ENCODE measurements at places on chromosomes 1 and 21.

DNA sequence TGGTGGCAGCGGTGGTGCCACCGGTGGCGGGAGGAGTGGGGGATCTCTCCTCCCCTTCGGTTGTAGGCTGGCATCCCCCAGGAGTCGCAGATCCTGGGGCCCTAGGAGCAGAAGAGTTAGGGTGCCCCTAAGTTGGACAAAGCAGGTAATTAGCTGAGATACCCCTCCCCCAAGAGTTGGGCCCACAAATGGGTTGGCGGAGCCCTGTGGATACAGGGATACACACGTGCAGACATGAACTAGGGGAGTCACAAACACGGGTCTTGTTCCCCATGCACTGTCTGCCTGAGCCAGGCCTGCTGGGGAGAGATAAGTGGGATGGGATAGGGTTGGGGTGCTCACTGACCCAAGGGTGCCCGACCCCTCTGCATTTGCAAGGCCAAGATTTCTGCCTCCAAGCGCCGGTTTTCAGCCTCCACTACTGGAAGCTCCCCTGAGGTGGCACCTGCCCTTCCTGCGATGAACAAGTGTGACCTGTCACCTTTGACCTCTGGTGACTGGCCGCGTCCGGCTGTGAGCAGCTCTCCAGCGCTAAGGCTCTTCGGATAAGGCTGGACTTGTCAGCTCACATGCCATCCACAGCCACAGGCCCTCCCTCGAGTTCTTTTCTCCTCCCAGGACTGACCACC lies 1.8 kb downstream of the CCDC17 start:
- no peak for DNase-seq

DNA sequence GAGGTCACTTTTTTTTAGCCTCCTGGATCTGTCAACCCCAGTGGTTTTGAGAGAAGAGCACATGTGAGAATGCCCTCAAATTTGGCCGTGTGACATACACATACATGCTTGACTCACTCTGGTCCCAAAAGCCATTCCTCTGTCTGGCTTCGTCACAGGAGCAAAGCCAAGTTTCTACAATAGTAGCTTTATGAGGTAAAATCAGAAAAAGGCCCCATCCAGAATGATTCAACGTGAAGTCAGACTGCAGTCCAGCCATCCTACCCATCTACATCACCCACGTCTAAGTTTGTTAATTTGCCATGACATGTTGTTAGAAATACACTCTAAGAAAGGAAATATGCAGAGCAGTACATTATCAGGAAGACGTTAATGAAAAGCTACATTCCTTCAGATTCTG lies 245.2 kb downstream of the SDCCAG8 start:
- no peak for DNase-seq

GRCh38 chr21:46001821-46002681 lies 20.5 kb downstream of the COL6A1 start:
- no peak for DNase-seq

- DNase-seq = no peak
These were observed 7.9 kb downstream of the TNFSF18 start for GRCh38 chr1:173042806-173043205.

- DNase-seq = no peak
These were observed 65.7 kb downstream of the NPHS2 start for GRCh38 chr1:179510038-179510437.

- DNase-seq = no peak
These were observed 11.6 kb downstream of the IFI6 start for GRCh38 chr1:27660300-27660835.

DNA sequence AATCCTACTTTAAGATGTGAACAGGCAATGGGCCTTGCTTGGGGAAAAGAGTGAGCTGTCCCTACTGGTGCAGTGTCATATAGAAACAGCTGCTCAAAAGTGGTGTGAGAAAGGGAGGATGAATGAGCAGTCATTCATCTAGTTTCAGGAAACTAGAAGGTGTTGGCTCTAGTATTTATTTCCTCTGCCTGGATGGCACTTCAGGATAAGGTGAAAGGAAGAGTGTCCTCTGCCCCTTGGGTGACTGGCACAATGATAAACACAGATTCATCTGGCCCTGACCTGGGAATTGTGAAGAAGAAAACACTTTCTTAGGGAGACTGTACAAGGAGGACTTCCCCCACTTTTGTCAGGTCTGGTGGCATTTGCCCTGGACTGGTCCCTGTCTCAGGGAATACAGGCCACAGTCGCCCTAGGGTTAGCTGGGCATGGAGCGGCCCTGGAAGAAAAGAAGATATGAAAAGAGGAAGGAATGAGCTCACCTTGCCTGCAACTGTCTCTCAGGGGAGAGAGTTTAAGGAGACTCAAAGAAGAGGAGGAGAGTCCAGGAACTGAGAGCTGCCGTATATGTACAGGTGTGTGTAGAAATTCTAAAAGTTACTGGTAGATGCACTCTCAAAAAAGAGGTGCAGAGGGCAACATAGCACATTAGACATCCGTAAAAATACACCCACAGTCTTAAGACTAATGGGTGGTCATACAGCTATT lies 13.8 kb upstream of the NMNAT2 start:
- no peak for DNase-seq

- no peak for DNase-seq
These were observed 3.3 kb upstream of the CASZ1 start for GRCh38 chr1:10799726-10800125.

DNA sequence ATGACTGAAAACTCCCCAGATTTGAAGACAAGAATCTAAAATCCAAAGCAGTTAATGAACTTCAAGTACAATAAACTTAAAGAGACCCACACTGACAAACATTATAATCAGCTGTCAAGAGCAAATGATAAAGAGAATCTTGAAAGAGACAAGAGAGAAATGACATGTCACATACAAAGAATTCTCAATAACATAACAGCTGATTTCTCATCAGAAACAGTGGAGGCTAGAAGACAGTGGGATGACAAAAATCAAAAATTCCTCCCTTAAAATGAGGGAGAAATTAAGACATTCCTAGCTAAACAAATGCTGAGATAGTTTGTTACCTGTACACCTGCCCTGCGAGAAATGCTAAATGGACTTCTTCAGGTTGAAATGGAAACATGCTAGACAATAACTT lies 36.0 kb upstream of the COA6 start:
- DNase-seq = no peak

DNA sequence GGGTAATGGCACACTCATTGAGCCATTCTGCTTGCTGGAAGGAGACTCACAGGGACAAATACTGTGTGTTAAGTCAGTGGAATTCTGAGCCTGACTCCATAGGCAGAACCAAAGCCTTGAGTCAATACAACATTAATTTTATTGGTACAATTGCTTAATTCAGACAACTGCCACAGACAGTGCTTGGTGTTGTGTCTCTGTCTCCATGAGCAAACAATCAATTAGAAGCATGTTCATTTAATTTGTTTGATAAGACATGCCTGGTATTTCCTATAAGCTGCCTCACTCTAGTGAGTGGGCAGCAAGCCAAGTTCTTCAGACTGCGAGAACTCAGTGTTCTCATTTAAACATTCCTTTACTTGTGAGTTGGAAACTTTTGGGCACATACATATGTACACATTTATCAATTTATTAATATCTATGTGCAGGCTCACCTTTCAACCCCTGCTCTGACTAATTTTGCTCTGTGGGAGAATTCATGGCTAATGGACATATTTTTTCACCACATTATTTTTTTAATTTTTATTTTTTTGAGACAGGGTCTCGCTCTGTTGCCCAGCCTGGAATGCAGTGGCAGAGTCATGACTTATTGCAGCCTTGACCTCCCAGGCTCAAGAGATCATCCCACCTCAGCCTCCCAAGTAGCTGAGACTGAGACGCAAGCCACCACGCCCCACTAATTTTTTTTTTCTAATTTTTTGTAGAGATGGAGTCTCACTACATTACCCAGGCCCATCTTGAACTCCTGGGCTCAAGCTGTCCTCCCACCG lies 4.5 kb upstream of the SRSF10 start:
- no peak for DNase-seq

DNA sequence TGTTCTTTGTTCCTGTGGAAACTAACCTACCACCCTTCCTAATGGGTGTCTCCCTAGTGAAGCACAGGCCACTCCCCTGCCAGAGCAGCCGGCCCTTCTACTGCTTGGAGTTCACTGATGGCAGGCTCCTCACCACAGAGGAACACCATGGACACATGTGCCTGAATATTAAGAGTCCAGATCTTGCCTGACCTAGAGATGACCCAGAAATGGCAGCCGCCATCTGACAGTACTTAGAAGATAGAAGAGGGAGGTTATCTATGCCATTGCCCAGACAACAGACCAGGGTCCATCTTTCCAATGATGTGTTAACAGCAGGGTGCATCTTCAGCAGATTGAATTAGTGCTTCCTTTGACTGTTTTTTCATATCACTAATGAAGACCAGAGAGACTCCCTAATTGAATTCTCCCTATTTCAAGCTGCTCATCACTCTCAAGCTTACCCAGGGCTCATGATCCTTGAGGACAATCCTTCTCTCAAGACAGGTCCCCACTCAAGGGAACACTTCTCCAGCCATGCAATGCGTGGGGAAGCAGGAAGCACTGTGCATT lies 59.8 kb downstream of the PLEKHA6 start:
- no peak for DNase-seq

GRCh38 chr1:165896277-165896676 lies 68.9 kb downstream of the UCK2 start:
- no peak for DNase-seq

- DNase-seq = no peak
These were observed 78.7 kb downstream of the RGL1 start for GRCh38 chr1:183883623-183884022.

- no peak for DNase-seq
These were observed 221.8 kb downstream of the TTLL7 start for GRCh38 chr1:83776913-83777757.

- peak; percentile 51 for DNase-seq
These were observed 32.1 kb downstream of the HSD17B7 start for GRCh38 chr1:162822391-162823200.

DNA sequence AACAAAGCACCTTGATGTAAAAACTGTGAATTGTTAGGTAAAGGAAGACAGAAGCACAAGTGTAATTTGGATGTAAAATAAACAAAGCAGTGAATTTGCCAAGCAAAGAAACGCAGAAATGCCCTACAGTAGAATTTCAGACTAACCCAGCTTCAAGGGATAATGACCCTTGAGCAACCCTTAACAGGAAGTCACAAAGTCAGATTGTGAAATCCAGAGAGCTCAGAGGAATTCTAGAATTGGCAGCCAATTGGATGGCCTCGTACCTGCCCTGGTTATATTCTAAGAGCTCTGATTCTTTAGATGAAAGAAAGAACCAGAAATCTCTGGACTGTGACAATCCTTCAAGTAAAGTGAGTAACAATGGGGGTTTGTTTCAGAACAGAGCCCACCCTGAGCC lies 152.7 kb upstream of the CHRM3 start:
- DNase-seq = no peak

DNA sequence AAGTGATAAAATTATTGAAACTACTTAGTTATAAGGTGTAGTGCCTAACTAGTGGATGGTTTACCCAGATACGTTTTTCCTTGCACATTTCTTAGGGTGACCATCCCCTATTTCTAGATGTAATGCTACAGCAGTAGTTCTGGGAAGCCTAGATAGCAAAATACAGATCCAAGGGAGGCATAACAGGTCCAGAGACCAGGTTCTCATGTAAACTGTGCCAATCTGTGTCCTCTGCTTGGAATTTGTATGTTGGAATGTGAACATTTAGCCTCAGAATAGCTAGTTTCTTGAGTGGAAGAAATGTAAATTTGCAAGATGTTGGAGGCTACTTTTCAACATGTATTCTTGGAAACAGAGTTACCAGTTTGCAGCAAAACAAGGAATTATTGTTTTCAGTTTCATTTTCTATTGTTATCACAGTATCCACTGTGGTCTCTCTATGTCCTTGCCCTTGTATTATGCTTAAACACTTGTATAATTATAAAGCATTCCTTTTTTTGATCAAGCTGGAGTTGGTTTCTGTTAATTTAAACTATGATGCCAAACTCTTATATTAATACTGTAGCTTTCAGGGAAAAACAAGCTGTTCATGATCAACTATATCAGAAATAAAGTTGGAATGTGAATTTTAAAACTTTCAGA lies 102.0 kb upstream of the BRINP3 start:
- DNase-seq = no peak

- no peak for DNase-seq
These were observed 98.7 kb downstream of the OBSCN start for GRCh38 chr1:228306275-228307217.

DNA sequence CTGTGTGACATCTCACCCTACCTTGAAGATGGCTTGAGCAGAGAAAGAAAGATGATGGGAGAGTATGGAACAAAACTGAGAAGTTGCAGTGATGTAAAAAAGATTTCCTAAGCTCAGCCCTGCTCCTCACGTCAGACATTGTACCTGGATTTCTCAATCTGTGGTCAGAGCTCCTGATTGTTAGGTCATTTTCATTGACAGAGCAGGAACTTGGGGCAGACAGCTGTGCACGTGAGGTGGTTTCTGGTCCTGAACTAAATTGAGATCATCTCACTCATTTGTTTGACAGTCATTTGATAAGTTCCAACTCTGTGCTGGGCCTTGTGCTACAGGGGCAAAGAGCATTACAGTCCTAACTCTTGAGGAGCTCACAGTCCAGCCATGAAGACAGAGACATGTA lies 10.2 kb downstream of the TRAF3IP3 start:
- DNase-seq = no peak

- DNase-seq = no peak
These were observed 24.6 kb downstream of the NUF2 start for GRCh38 chr1:163346326-163346870.

GRCh38 chr1:233406339-233406960 lies 78.9 kb downstream of the MAP3K21 start:
- DNase-seq = no peak

DNA sequence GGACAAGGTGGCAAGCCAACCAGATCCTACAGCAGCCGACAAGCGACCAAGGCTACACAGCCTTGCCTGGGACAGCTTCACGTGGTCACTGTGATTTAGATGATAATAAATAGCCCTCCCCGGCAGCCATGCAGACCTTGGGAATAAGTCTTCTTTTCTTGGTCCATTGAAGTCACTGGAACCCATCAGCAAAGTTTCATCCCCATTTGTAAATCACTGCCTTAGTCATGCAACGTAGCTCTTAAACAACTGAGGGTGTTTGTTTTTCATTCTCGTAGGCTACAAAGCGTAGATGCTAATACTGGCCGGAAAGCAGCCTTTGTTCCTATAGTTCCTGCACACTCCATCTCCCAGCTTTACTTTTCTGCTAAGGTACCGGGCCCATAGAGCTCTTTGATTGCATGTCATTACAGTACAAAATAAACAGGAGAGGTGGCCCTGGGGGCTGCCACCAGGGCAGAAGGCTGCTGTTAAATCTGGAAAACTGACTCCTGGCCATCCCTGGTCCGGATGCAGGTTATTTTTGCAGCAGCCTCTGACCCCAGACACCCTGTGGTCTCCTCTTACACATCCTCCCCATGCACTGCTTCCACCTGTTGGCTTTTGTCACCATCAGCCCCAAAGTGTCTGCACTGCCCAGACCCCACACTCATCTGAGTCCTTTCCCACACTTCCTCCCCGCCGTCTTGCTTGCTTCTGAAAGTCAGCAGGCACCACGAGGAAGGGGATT lies 105.5 kb downstream of the TOMM20 start:
- DNase-seq = no peak

GRCh38 chr1:12477936-12478611 lies 139.9 kb downstream of the DHRS3 start:
- DNase-seq = no peak

- DNase-seq = no peak
These were observed 87.5 kb upstream of the RHOU start for GRCh38 chr1:228647523-228648444.
